Activated CD4-positive, alpha-beta T cell treated with anti-CD3 and anti-CD28 coated beads for 24 hours (primary cell): ENCODE measurements at places on chromosomes 7 and 10.

DNA sequence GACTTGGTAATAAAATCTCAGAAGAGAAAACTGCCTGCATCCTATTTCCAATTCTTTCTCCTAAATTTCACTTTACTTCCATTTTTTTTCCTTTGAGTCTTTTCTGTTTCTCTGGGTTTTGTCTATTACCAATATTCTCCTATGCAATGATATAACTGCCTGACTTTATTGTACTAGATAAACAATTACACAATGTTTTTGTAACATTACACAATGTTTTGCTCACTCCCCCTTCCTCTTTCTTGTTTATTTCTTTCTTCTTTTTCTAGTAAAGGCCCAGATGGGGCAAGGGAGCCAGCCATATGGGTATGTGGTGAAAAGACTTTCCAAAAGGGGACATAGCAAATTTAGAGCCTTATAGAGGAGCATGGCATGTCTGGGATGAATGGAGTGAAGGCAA lies 278.7 kb upstream of the PHYHIPL start:
- no peak for DNase-seq

- no peak for DNase-seq
Measured at GRCh38 chr10:35020481-35020880, 69.7 kb downstream of the CUL2 start.

DNA sequence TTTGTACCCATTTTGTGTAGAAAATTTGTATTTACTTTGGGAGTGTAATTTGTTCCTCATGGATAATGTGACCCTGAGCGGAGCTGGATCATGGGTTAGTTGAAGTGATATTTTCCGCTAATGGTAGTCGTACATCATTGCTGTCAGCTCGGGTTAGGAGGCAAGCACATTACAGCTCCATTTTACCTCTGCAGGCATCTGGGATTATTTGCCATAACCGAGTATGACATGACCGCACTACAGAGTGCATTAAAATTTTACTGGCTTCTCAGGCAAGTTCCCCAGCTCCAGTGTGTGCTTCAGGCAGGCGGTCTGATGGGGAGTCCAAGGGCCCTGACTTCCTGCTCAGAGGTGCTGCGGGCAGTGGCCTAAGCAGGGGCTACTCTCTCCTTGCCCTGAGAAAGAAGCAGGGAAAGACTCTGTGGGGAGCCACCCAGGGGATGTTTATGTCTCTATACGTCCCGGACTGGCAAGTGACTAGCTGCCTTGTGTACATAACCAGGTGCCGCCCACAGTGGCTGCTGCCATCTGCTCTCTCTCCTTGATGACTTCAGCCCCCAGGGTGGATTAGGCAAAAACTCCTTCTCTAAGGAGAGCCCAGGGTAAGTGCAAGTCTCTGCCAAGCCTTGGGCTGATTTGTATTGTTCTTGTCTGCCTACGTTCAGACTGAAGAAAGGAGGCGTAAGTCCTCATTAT lies 685.3 kb upstream of the GALNT17 start:
- DNase-seq = no peak

GRCh38 chr7:38781991-38782390 lies 127.0 kb downstream of the VPS41 start:
- no peak for DNase-seq

GRCh38 chr7:1555813-1556543 lies at the start of gene TMEM184A:
TSS of gene TMEM184A (minus strand) at chr7:1556205. CDS start at chr7:1555484, 721 bp downstream.
- DNase-seq = peak; percentile 28

GRCh38 chr10:97713339-97713825 lies at the start of gene MARVELD1:
TSS of gene MARVELD1 (plus strand) at chr10:97713730. CDS start at chr10:97713877, 147 bp downstream.
- DNase-seq = no peak

DNA sequence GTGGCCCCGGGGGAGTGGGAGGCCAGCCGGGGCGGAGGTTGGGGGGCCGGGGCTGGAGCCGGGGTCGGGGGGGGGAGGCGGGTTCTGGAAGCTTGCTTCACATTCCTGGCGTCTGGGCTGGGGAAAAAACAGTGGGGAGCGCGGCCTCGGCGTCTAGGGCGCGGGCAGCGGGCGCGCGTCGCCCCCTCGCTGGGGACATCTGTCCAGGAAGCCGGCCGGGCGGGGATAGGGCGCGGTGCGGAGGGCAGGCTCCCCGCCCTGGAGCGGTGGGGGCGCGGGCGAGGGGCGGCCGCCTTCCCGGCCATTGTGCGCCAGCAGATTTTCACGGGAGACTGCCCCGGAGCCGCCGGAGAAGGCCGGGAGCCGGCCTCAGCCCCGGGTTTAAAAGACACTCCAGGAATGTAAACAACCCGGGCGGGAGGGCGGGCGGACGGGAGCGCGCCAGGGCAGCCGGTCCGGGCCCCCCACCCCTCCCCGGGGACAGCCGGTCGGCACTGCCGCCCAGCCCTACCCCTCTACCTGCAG lies 1.4 kb downstream of the ZMIZ1 start:
- DNase-seq = no peak

DNA sequence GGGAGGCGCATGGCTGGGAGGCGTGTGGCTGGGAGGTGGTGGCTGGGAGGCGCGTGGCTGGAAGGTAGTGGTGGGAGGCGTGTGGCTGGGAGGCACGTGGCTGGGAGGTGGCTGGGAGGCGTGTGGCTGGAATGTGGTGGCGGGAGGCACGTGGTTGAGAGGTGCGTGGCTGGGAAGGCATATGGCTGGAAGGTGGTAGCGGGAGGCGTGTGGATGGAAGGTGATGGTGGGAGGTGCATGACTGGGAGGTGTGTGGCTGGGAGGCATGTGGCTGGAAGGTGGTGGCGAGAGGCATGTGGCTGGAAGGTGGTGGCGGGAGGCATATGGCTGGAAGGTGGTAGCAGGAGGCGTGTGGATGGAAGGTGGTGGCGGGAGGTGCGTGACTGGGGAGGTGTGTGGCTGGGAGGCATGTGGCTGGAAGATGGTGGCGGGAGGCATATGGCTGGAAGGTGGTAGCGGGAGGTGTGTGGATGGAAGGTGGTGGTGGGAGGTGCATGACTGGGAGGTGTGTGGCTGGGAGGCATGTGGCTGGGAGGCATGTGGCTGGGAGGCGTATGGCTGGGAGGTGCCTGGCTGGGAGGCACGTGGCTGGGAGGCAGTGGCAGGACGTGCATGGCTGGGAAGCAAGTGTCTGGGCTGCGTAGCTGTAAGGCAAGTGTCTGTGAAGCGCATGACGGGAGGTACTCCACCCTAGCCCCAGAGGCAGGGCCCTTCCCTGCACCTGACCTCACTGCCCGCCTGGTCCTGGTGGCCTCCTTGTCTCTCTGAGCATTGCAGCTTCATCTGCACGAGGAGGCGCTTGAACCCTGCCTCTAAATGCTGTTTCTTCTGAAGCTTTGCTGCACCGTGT lies 35.1 kb downstream of the FOXK1 start:
- no peak for DNase-seq

DNA sequence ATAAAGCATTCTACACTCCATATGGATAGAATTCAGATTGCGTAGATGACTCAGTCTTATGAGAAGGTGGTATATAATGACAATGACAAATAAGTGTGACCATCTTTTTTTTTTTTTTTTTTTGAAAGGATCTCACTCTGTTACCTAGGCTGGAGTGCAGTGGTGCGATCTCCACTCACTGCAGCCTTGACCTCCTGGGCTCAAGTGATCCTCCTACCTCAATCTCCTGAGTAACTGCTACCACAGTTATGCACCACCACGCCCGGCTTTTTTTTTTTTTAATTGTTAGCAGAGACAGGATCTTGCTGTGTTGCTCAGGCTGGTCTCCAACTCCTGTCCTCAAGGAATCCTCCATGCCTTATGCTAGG lies 43.2 kb upstream of the NRP1 start:
- no peak for DNase-seq

DNA sequence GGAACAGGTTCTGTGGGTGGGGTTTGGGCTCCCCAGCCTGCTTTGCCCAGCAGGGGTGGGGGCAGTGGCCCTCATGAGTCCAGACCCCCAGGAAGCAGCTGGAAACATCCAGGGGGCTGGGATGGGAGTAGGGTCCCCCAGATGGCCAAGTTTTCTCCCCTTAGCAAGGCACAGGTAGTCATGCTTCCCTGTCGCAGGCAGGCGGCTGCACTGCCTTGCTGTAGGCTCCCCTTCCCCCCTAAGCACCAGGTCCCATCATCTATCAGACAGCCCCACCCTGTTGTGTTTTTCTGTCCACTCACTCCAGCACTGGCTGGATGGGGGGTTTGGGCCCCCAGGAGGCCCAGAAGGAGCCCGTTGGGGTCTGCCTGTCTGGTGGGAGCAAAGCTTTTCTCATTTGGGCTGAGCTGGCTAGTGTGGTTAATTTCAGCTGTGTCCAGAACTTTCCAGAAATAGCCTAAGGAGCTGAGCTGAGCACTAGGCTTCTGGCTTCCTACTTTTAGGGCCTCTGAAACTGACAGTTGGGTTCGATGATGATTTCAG lies 7.9 kb downstream of the BRI3 start:
- DNase-seq = no peak

DNA sequence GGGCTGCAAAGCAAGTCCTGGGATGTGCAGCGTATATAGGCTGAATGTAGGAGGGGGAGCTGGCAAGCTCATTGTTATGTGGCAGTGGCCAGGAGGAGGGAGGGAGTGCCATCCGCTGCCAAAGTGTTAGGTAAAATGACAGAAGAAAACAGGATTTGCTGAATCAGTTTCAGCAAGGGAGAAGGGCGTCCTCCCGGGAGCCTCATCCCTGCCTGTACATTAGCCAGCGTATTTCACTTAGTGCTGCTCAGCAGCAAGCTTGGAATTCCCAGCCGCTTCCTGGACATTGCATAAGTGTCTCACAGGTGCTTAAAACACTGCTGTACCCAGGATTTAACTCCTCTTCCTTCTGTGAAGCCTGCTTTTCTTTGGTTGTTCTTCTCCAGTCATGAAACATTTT lies 2.5 kb downstream of the NIPSNAP2 start:
- no peak for DNase-seq

DNA sequence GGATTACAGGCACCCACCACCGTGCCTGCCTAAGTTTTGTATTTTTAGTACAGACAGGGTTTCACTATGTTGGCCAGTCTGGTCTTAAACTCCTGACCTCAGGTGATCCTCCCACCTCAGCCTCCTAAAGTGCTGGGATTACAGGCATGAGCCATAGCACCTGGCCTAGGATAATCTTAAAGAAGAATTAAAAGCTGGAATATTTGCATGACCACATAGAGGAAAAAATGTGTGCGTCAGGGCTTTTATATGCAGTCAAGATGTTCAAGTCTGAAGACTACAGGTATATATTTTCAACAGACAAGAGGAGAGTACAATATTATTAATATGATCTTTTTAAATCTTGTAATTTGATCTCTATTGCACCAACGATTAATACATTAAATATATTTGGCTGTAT lies 39.5 kb downstream of the GNG11 start:
- DNase-seq = no peak

DNA sequence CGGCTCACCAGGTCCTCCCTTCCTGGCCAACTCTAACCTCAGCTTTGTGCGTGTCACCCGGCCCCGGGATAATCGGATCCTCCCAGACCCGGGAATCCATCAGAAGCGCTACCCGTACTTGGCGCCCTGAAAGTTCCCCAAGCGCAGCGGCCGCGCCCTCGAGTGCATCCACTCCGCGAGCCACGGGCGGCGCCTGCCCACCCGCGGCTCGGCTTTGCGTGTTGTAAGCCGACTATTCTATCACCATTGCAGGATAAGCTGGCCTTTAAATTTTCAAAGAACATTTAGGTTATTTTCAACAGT lies 35.7 kb upstream of the EBLN1 start:
- DNase-seq = no peak

DNA sequence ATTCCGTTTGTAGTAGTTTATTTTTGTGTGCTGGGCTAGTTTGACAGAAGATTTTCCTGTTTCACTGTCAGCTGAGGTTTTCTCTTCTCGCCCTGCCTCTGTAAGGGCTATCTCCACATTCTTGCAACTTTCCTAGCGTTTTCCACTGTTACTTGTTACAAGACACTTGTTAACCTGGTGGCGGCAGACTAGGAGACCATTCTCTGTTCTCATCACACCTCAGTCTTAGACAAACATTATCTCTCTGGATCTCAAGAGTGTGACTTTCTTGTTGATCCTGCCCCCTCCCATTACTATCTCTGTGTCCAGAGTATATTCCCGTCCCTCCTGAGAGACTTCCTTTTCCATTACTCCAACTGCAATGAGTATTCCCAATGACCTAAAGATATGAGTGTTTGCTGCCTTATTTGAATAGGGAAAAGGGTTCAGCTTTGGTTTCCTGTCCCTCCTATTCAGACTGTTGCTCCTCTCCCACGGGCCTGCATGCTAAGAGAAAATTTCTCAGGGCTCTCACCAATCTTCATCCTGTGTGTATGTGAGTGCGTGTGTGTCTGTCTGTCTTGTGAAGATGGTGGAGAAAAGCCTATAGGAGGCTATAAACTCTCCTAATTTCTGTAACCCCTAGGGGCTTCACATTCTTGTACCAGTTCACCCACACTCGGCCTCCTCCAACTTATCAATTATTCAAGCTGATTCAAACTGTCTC lies 722.4 kb upstream of the POT1 start:
- DNase-seq = no peak

- DNase-seq = no peak
Measured at GRCh38 chr10:117559712-117560111, 17.2 kb downstream of the EMX2 start.

DNA sequence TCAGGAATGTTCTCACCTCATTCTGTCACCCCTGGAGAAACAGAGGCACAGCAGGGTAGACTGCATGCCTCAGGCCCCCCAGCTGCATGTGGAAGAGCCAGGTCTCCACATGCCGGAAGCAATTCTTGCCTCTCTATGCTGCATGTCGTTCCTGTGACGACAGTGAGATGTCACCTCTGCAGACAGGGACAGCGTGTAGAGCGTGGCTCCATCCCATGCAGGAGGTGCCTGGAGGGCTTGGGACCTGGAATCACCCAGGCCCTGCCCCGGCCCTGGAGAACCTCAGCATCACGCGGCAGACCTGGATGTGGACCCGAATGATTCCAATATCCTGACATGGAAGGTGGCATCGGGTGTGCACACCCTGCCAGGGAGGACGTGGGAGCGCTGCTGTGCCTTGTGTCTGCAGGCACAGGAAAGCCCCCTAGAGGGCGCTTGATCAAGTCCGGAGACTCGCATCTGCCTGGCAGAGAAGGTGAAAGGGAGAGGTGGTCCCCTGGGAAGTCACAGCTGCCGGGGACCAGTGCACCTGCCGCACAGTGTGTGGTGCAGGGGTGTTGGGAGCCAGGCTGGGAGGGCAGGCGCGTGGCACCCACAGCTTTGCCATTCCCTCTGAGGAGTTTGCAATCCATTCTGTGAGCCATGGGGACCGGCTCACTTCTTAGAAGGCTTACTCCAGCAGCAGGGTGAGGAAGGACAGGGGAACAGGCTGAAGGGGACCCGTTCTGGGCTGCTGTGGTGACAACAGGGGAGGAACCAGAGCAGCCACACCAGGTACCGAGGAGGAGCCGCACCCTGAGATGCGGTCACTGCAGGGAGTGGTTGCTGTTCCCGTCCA lies 45.3 kb upstream of the EN2 start:
- DNase-seq = peak; percentile 56

DNA sequence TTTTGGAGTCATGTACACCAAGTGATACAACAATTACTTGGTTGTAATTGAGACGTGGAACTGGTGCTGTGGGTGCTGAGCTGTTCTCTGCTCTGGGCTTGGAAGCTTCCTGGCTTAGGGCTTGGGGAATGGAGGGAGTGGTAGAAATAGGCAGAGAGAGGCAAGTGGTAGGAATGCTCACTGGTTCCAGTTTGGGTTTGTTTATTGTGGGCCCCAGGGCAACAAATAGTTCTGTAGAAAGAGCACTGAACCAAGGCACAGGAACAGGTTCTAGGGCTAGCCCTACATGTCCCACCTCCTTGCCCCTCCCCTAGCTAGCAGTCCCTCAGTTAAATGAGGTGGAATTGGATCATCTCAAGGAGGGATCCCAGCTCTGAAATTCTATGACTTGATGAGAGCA lies 166.7 kb upstream of the HPS1 start:
- no peak for DNase-seq

GRCh38 chr10:7188456-7189050 lies 222.3 kb downstream of the SFMBT2 start:
- no peak for DNase-seq

GRCh38 chr7:17121671-17122070 lies 176.8 kb upstream of the AHR start:
- no peak for DNase-seq
